MCF 10A (cell line): ENCODE measurements at places on chromosomes 5 and 9. TPM values are rescaled to one million over a fixed set of nuclear protein-coding genes. Genes with fewer than 3 reads are reported as not detected.

- no peaks in the 10 kb centered on the region for H3K36me3 ChIP-seq
- H3K27ac ChIP-seq: no peak overlapping the region
- H3K27me3 ChIP-seq: peaks cover 57% of the 10 kb centered on the region
- H3K4me1 ChIP-seq: no peaks in the 10 kb centered on the region
- no peak overlapping the region for H3K4me3 ChIP-seq
- no peak for DNase-seq
Observed at GRCh38 chr9:134721344-134721743, 79.7 kb downstream of the COL5A1 start.

DNA sequence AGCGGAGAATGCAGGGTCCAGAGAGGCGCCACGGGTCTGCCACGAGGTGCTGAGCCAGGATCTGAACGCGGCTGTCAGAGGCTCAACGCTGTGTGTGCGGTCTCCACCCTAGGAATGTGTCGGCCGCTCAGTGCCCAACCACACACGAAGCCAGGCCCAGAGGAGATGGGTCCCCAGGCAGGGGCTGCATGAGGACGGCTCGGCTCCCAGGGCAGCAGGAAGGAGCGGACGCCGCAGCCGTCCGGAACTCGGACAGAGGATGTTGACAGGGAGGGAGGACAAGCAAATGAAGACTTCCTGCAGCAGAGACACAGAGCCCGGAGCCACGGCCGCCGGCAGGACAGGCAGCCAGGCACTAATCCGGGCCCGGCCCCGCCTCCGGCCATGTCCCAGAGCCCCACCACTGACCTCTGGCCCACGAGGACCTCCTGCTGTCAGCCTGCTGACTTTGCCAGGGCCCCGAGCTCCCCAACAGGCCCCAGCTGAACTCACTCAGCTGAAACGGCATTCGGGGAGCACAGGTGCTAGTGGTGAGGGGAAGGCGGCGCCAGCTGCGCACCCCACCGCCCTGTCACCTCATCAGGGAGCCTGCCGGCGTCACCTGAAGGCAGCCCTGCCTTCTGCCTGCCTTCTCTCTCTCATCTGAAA, 12.7 kb downstream of the VAV2 start:
- no peak overlapping the region for H3K4me3 ChIP-seq
- no peak overlapping the region for H3K27ac ChIP-seq
- peaks cover 11% of the 10 kb centered on the region for H3K36me3 ChIP-seq
- no peaks in the 10 kb centered on the region for H3K4me1 ChIP-seq

DNA sequence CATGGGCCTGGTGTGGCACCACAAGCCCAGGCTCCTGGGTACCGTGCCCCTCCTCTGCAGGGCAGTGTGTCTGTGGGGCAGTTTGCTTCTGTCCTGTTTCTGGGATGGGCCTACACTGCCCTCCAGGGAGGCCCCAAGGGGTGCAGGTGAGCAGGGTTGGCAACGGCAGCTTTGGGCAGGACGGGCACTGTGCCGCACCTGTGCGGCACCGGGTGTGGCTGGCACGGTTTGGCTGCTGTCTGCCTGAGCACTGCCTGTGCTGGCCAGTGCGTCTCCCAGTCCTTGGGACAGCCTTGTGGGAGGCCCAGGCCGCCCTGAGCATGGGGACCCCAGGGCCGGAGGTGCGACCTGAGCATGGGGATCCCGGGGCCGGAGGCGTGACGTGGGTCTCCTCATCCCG, 37.2 kb downstream of the RXRA start:
- no peaks in the 10 kb centered on the region for H3K27me3 ChIP-seq
- peaks cover 6% of the 10 kb centered on the region for H3K36me3 ChIP-seq
- peak overlapping the region; percentile 23 for H3K4me3 ChIP-seq
- peaks cover 36% of the 10 kb centered on the region for H3K4me1 ChIP-seq
- H3K27ac ChIP-seq: no peak overlapping the region
- peak; percentile 51 for DNase-seq

DNA sequence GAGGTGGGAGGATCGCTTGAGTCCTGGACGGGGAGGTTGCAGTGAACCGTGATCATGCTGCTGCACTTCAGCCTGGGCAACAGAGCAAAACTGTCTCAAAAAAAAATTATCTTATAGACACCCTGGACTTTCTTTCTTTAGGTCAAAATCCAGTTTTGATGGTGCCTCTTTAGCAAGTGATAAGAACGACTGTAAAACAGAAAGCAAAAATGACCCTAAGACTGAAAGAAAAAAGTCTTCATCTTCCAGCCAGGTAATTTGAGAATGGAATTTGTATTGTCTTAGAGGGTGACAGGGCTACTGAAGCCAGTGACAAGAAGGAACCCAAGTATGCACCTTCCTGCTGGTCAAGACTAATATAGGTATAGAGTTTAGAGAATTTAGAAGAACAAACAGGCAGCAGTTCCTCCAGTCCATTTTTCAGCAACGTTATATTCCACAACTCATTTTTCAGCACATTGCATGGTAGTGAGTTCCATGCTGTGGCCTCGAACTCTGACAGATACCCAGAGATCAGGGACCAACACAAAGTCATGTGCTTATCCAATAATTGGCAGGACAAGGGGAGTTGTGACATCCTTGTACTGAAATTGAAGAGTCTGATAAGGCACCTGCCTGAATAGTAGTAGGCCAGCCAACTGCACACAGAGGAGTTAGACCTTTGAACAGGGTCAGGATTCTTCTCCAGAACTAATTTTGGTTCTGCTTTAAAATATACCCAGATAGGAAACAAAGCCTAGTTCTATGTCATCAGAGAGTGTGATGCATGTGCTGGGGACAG, 46.5 kb downstream of the GRAMD2B start:
- peaks cover 25% of the 10 kb centered on the region for H3K4me1 ChIP-seq
- H3K27me3 ChIP-seq: no peaks in the 10 kb centered on the region
- H3K27ac ChIP-seq: peak overlapping the region; percentile 92
- no peak overlapping the region for H3K4me3 ChIP-seq
- H3K36me3 ChIP-seq: peaks cover 39% of the 10 kb centered on the region

DNA sequence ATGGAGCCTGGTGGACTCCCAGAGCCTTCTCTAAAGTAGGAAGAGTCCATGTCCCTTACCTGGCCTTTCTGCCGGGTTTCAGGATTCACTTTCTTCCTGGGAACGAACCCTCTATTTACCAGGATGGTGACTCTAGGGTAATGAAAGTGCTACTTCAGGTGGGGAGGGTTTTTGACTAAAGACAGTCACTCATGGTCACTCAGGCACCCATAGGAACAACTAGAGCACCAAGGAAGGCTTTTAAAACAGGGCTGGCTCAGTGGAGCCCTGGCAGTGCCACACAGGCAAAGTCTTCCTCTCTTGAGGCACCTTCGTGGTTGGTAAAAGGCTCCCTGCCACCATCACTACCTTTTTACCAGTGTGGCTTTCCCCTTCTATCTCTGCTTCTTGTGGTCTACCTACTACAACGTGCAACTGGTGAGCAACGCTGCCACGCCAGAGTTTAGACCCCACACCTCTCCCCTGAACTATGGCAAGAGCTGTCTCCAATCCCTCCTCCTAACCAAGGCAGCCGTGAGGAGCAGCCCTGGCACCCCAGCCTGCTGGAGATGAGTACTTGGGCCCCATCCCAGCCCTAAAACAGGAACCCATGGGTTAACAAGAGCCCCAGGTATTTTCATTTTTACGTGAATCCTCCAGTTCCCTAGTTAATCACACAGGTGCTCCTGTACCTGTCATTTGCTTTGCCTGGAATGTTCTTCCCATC, 3.5 kb downstream of the SURF1 start:
- H3K4me1 ChIP-seq: peaks cover 3% of the 10 kb centered on the region
- DNase-seq: no peak
- no peaks in the 10 kb centered on the region for H3K27me3 ChIP-seq
- H3K4me3 ChIP-seq: no peak overlapping the region

GRCh38 chr9:98869078-98869745, 61.7 kb downstream of the GALNT12 start:
- DNase-seq: no peak
- H3K27ac ChIP-seq: no peak overlapping the region
- peaks cover 5% of the 10 kb centered on the region for H3K36me3 ChIP-seq
- H3K4me1 ChIP-seq: peaks cover 34% of the 10 kb centered on the region
- H3K4me3 ChIP-seq: no peak overlapping the region

DNA sequence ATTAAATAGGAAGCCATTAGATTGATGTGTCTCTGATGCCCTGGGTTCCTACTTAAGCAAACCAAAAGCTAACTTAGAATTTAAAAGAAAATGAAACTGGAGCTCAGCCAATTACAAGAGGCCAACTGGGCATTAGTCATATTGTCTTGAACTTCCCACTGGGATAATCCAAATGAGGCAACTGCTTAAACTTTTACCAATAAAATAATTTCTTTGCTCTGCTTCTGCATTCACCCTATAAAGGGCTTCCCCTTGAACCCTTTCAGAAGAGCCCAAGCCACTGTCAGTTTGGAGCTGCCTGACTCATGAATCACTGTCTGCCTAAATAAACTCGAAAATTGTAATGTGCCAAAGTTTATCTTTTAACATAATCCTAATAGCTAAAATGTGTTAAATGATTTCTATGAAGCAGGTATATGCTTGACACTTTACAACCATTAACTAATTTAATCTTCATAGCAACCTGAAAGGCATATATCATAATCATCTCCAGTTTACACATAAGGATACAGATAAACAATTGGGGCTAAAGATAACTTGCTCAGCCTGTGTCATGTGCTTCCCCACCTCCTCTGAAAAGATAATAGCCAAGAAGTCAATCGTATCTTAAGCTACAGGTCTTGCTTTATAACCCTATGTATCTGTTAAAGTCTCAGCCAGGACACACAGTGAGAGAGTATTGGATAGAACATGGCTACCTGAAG, 11.5 kb downstream of the GPR150 start:
- no peak overlapping the region for H3K4me3 ChIP-seq
- no peaks in the 10 kb centered on the region for H3K27me3 ChIP-seq
- H3K27ac ChIP-seq: no peak overlapping the region
- no peaks in the 10 kb centered on the region for H3K4me1 ChIP-seq
- peak; percentile 68 for DNase-seq
- peaks cover 6% of the 10 kb centered on the region for H3K36me3 ChIP-seq

DNA sequence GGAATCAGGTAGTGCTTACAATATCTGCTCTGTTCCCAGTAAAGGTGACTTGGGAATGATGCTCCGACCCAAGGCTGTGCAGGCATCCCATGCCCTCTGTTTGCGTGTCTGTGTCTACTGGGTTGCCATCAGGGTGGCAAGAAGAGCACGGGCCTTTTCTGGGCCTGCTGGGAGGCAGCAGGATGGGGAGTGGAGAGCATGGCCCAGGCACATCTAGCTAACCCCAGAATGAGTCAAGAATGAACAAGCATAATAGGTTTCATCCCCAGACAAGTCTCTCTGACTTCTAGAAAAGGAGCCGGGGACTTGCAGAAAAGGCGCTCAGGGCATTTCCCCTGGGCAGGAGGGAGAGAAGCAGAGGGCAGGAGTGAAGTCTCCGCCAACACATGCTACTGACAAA, 260.4 kb downstream of the IRX1 start:
- no peaks in the 10 kb centered on the region for H3K36me3 ChIP-seq
- H3K4me3 ChIP-seq: no peak overlapping the region
- H3K27me3 ChIP-seq: no peaks in the 10 kb centered on the region
- H3K27ac ChIP-seq: no peak overlapping the region

GRCh38 chr5:111691508-111691907, 65.5 kb downstream of the NREP start:
- H3K4me3 ChIP-seq: no peak overlapping the region
- no peak overlapping the region for H3K27ac ChIP-seq
- peaks cover 20% of the 10 kb centered on the region for H3K4me1 ChIP-seq
- no peaks in the 10 kb centered on the region for H3K27me3 ChIP-seq
- no peak for DNase-seq

- no peak within 1 kb of the TSS for H3K4me3 ChIP-seq
- DNase-seq: no peak
- peaks cover 5% of the 10 kb centered on the region for H3K36me3 ChIP-seq
- H3K27me3 ChIP-seq: no peaks in the 10 kb centered on the region
Observed at GRCh38 chr5:1294835-1295649, at the start of gene TERT. TERT (minus strand) TSS chr5:1295068; CDS start chr5:1294989, 79 bp downstream.

GRCh38 chr5:32096891-32097595, 77.1 kb downstream of the GOLPH3 start:
- DNase-seq: no peak
- peaks cover 83% of the 10 kb centered on the region for H3K36me3 ChIP-seq
- H3K27ac ChIP-seq: no peak overlapping the region
- no peak overlapping the region for H3K4me3 ChIP-seq

DNA sequence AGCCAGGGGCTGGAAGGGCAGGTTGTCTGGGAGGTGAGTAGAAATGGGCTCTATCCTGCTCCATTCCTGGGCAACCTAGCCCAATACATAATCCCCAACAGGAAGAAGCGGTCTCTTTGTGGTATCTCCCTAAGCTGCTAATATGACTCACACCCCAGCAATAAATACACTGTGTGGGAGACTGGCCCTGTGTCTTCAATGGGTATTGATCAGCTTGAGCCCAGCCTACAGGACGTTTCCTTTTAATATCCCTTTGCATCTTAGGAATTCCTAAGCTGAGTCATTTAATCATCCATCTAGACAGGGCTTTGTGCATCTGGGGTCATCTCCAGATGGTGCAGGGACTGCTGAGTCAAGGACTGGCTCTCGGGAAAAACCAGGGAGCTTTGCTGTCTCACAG, 207.0 kb upstream of the PANK3 start:
- no peak overlapping the region for H3K4me3 ChIP-seq
- no peaks in the 10 kb centered on the region for H3K27me3 ChIP-seq
- no peak overlapping the region for H3K27ac ChIP-seq
- no peaks in the 10 kb centered on the region for H3K36me3 ChIP-seq

DNA sequence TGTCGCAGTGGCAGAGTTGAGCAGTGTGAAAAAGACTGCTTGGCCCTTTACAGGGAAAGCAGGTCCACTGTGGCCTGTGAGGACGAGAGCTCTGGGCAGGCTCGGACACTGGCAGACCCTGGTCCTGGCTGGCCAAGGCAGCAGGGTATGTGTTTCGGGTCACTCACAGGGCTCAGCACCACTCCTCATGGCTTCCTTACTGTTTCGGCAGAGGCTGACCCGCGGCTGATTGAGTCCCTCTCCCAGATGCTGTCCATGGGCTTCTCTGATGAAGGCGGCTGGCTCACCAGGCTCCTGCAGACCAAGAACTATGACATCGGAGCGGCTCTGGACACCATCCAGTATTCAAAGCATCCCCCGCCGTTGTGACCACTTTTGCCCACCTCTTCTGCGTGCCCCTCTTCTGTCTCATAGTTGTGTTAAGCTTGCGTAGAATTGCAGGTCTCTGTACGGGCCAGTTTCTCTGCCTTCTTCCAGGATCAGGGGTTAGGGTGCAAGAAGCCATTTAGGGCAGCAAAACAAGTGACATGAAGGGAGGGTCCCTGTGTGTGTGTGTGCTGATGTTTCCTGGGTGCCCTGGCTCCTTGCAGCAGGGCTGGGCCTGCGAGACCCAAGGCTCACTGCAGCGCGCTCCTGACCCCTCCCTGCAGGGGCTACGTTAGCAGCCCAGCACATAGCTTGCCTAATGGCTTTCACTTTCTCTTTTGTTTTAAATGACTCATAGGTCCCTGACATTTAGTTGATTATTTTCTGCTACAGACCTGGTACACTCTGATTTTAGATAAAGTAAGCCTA, 15.7 kb downstream of the SQSTM1 start:
- peak overlapping the region; percentile 63 for H3K27ac ChIP-seq
- H3K27me3 ChIP-seq: no peaks in the 10 kb centered on the region
- H3K36me3 ChIP-seq: peaks cover 99% of the 10 kb centered on the region

- H3K27me3 ChIP-seq: peaks cover 13% of the 10 kb centered on the region
- no peak for DNase-seq
- no peaks in the 10 kb centered on the region for H3K36me3 ChIP-seq
- no peak overlapping the region for H3K4me3 ChIP-seq
- no peak overlapping the region for H3K27ac ChIP-seq
Observed at GRCh38 chr9:27665136-27665535, 91.9 kb upstream of the C9orf72 start.

Gene TMEM215
- total RNA-seq: not detected in 2 replicates

Gene POU5F2
- total RNA-seq: 0.72 and 0.76 TPM in 2 replicates

Gene C9orf50
- total RNA-seq: 0.20 TPM in 1 of 2 replicates, not detected in the other

Gene CD74
- not detected in 2 replicates for total RNA-seq

Gene MAMDC4
- total RNA-seq: 11.8 and 14.1 TPM in 2 replicates

Gene PCDHGB3
- 0.33 and 0.56 TPM in 2 replicates for total RNA-seq

Gene PRRT1B
- total RNA-seq: not detected in 2 replicates

Gene CD180
- 0.07 TPM in 1 of 2 replicates, not detected in the other for total RNA-seq

Gene ACOT12
- not detected in 2 replicates for total RNA-seq
